ENCODE measurements at places on chromosomes 13 and 19.

- DNase-seq = no peak
Measured at GRCh38 chr13:25292301-25292700, 5.0 kb upstream of the MTMR6 start.

DNA sequence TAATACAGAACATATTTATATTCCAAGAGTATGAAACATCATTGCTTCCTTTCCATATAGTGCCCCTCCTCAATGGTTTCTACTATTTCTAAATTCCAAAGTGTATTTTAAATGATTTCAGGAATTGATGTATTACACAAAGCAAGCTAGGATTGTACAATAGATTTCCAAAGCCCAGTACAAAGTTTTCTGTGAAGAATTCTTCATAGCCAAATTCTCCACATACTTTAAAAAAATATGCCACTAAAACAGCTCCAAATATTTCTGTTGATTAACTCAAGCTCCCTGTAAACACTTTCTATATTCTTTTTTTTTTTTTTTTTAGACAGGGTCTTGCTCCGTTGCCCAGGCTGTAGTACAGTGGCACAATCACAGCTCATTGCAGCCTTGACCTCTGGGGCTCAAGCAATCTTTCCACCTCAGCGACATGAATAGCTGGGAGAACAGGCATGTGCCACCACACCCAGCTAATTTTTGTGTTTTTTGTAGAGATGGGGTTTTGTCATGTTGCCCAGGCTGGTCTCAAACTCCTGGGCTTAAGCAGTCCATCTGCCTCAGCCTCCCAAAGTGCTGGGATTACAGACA lies 50.6 kb downstream of the ELF1 start:
- DNase-seq = no peak

DNA sequence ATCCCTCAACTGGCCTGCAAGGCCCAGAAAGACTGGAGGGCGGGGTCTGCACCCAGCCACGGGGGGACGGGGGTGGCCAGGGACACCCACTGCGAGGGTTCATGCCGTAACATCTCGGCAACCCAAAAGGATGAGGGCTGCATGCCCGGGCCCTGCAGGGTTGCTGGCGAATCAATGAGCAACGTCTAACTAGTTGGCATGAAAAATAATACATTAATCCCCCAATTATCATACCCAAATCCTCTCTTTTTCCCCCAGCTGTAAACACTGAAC lies 232.2 kb downstream of the TUBA3C start:
- no peak for DNase-seq

GRCh38 chr13:111397202-111397880 lies 76.9 kb downstream of the TEX29 start:
- DNase-seq = no peak

DNA sequence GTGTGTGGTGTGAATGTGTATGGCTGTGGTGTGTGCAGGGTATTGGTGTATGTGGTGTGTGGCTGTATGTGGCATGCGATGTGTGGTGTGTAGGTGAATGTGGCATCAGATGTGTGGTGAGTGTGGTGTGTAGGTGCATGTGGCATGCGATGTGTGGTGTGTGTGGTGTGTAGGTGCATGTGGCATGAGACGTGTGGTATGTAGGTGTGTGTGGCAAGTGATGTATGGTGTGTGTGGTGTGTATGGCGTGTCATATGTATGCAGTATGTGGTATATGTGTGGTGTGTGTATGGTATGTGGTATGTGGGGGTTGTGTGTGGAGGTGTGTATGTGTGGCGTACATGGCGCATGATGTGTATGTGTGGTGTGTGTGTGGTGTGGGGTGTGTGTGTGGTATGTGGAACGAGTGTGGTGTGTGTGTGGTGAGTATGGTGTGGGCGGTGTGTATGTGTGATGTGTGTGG lies 63.4 kb downstream of the PEPD start:
- DNase-seq = no peak

GRCh38 chr13:26442541-26442940 lies 114.9 kb upstream of the WASF3 start:
- DNase-seq = no peak

DNA sequence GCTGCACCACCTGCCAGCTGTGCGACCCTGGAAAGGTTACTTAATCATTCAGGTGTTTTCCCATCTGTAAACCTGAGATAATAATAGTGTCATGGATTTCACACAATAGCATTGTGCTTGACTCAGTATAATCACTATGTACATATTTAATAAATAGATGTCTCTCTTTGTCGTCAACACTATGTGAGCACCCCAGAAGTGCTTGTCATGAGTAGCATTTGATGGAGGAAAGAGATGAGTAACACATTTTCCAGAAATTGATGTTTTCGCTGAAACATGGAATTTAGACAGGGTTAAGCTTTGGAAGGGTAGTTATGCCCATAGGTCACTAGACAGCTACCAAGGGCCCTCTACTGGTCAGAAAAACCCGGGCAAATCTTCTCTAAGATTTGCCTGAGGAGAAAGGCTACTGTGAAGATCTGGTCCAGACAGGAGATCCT lies 9.5 kb upstream of the MBNL2 start:
- no peak for DNase-seq
